HL-60 (cell line): ENCODE measurements at places on chromosomes 5 and 9.

DNA sequence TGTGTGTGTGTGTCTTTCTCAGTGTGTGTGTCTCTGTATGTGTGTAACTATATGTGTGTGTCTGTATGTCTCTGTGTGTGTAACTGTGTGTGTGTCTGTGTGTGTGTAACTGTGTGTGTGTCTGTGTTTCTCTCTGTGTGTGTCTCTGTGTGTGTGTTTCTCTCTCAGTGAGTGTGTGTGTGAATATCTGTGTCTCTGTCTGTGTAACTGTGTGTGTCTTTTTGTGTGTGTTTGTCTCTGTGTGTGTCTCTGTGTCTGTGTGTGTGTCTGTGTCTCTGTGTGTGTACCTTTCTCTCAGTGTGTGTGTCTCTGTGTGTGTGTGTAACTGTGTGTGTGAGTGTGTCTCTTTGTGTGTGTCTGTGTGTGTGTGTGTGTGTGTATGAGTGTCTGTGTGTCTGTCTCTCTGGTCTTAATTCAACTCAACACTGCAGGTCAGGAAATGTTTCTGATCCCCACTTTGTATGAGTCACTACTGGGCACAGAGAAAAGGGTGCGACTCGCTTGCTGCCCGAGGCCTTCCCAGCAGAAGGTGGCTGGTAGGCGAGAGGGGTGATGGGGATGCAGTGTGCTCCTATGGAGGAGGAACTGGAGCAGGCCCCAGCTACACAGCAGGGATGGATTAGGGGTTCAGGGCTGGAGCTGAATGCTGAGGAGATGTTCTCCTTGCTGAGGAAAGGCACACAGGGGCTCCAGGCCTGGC lies 52.1 kb downstream of the NSG2 start:
- DNase-seq: no peak

- no peak for DNase-seq
These were observed 85.0 kb downstream of the PSD2 start for GRCh38 chr5:139880416-139881142.

GRCh38 chr5:60162441-60162840 lies 268.9 kb upstream of the PDE4D start:
- DNase-seq: no peak

DNA sequence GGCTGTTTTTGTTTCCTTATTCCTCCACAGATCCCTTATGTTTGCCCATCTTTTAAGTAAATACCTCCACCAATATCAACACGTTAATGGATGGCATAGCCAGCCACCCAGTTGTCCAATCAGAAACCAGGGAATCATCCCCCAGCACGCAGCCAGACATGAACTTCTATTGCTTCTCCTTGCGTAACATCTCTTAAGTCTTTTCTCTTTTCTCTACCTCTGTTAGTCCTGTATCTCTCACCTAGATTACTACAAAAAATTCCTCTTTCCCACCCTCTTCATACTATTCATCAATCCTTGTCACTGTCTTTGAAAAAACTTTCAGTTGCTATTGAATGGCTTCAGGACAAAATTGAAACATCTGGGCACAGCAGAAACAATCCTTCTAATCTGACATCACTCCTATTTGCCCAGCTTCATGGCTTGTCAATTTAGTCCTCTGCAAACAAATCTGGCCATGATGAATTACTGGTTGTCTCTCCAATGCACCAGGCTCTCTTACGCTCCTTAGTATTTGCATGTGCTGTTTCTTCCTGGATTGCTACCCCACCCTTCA lies 349.3 kb downstream of the RAB3C start:
- DNase-seq: no peak

DNA sequence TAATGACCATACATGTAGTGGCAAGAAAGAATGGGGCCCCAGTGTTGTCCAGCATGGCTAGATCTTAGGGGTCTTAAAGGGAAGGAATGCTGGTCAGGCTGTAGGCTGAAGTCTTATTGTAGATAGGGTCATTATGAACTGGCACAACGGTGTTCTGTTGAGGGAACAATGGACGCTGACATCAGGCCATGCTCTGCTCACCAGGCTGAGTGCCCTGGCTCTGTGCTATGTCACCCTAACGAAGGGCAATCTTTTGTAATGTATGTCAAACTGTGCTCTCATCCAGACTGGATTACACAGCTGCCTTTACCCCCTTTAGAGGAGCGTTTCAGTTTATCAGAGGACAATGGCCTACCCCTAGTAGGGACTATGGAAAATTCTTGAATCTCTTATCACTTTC lies 14.6 kb upstream of the ZNF608 start:
- DNase-seq: no peak
